ENCODE measurements at places on chromosomes 12 and 14. TPM values are rescaled to one million over a fixed set of nuclear protein-coding genes. Genes with fewer than 3 reads are reported as not detected.

DNA sequence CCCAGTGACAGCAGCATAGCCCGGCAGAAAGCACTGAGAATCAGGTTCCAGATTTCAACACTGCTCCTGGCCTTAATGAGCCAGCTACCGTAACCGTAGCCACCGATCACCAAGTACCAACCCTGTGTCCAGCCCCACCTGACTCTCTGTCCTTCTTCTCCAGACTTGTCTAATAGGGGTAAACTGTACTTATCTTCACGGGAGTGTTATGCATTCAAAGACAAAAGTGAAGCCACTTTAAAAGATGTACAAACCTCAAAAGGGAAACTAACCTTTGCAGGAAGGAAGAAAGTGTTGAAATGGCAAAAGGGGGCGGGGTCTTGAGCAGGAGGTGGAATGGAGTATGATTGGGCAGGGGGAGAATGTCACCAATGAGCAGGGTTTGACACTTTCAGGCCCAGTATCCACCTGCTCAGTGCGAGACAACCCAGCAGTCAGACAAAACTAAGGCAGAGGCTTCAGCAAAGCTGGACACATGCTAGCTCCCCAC is 226.1 kb downstream of the CHST11 start:
- DNase-seq, result no peak

GRCh38 chr12:65868133-65868705 is 43.9 kb downstream of the HMGA2 start:
- no peak for DNase-seq

The SLCO1A2 gene
- total RNA-seq, result not detected

GRCh38 chr14:72613231-72613974 is 280.5 kb downstream of the DPF3 start:
- DNase-seq, result no peak

The ACVRL1 gene
- 46.8 TPM for total RNA-seq

The BAG5 gene
- total RNA-seq, result 26.2 TPM

- DNase-seq, result no peak
These were observed 243.7 kb upstream of the FAR2 start for GRCh38 chr12:28905220-28905955.

The RFLNA gene
- total RNA-seq, result 8.8 TPM

GRCh38 chr14:97350415-97350814 is 553.2 kb downstream of the VRK1 start:
- DNase-seq, result no peak

- no peak for DNase-seq
These were observed 4.3 kb upstream of the FGD4 start for GRCh38 chr12:32395026-32395425.

GRCh38 chr12:110896559-110896958 is 23.8 kb downstream of the MYL2 start:
- no peak for DNase-seq

DNA sequence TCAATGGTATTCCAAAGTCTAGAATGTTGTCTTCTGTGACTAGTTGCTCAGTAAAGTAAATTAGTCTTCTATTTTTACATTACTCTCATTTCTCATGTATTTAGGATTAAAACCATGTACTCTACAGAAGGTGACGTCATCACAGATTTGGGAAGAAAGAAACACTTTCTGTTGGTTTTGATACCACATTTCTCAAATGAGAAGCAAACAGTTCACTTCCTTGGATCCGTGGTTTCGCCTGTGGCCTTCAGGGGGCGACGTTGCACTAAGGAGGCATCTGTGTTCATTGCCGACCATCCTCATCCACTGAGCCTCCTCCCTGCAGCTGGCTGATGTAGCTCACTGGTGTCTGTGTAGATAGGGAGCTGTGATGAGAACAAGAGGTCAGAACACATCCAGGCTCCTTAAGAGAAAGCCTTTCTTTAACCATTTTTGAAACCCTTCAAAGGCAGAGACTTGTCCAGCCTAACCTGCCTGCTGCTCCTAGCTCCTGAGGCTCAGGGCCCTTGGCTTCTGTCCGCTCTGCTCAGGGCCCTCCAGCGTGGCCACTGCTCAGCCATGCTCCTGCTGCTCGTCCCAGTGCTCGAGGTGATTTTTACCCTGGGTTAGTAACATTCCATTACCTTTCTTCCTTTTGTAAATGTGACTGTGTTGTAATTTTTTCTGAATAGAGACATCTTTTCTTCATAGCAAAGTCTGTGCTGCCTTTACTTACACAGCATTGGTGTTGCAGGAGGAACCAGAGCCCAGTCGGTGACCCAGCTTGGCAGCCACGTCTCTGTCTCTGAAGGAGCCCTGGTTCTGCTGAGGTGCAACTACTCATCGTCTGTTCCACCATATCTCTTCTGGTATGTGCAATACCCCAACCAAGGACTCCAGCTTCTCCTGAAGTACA is 220.6 kb upstream of the OR4E1 start:
- DNase-seq, result no peak

GRCh38 chr12:99277591-99278379 is 369.8 kb upstream of the GARIN6 start:
- no peak for DNase-seq

- DNase-seq, result peak; percentile 50
These were observed 113.7 kb upstream of the NCOR2 start for GRCh38 chr12:124680863-124681778.

DNA sequence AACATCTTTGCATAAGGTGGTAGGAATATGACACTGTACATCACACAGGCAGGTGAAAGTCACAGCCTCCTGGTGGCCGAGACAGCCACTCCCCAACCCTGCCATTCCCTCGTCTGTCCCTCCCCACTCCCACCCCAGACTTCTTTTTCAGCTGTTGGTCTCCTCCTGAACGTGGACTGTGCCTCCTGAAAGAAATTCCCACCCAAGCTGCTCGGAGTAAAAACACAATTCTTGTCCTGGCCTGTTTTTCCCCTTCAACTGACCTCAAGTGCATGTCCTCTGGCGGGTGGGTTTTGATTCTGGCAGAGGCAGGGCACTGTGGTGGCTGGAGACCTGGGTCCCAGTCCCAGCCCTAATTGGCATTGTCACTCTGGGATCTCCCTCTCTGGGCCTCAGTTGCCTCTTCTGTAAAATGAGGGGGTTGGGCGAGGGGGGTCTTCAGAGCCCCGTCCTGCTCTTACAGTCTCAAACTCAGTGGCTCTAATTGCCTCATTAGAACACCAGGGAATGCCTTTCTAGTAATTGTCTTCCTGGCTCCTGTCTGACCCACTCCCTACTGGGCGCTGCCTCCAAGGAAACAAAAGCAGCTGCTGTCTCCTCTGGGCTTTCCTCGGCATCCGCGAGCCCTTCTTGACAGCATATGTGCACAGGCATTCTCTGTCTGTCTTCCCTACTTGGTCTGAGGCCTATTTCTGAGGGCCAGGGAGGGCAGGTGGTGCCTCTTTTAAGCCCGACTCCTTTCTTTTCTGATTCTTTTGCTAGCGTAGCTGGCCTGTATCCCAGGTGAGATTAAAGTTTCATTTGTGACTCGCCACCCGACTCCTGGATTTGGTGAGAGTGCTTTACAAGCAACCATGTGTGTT is 186.6 kb upstream of the RMST start:
- DNase-seq, result no peak

- DNase-seq, result no peak
These were observed 47.0 kb upstream of the ERGIC2 start for GRCh38 chr12:29427964-29428363.

The OR6C2 gene
- not detected for total RNA-seq

The SLC25A47 gene
- total RNA-seq, result not detected

- DNase-seq, result no peak
These were observed 18.6 kb upstream of the GPATCH2L start for GRCh38 chr14:76133103-76133502.

The CCDC175 gene
- total RNA-seq, result not detected

The BBS10 gene
- 16.8 TPM for total RNA-seq

DNA sequence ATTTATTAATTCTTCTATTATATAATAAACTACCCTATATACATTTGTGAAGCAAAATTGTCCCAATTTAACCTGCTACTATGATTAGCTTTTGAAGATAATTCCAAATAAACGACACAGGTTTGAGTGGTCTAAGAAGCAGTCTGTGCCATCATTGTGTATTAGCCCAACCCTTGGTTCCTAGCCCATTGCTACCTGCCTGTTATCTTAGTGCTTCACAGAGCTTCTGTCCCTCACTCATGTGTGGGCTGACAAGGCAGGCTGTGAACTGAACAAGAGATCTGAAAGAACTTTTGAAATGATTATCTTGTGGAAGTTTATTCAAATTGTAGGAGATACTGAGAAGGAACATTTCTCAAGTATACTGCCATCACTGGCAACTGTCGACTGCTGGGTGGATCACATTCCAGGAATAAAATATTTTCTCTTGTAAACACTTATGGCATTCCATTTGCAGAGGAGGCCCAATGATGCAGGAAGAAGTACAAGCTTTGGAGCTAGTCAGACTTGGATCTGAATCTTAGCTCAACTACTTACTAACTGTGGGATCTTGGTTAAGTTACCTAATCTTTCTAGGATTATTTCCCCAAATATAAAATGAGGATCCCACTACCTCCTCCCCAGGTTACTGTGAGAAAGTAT is 7.8 kb upstream of the MTERF2 start:
- no peak for DNase-seq

DNA sequence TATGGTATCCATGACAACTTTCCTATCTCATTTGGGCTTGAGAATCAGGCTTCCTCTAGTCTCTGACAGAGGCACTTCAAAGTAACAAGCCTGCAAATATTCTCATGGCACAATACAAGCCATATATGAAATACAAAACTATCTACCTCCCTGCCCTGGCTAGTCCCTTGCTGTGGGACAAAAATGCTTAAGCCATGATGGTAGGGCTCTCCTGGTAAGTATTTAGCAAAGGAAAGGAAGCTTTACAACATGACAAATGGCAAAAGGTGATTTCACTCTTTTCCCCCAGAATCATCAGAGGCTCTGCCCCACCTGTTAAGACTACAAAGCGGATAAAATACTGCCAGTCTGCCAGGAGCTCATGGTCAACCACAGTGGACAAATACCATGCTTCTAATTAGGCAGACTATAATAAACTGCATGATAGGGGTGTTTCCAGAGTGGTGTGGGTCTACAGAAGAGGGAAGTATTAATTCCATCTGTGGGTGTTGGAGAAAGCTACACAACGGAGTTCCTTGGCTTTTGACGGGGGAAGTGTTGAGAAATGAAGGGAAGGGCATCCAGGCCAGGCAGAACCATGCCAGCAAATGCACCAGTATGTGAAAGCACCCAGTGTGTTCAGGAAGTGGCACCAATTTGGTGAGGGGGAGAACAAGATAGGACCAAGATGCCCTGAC is 92.9 kb downstream of the SPTSSA start:
- DNase-seq, result no peak

DNA sequence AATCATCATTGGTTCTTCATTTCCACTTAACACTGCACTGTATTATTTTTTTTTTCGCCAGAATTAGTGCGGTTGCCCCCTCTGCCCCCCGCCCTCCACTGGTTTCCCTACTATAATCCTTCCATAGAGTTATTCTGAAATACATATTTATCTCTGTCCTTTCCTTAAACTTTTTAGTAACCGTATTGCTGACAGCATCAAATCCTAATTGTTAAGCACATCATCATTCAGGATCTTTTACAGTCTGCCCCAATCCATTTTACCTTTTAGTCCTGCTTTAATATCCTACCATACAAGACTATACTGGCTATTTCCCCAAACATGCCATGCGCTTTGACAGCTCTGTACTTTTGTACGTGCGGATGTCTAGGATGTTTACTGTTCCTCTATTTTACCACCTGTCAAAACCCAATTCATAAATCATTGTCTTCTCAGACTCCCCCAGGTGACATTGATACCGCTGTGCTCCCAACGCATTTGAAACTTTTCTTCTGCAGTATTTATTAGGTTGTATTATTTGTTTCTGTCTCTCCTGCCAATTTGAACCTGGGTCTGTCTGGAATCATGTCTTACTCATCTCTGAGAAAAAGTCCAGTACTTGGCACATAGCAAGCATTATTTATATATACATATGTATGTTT is 1.0 kb downstream of the FGFR1OP2 start:
- no peak for DNase-seq

The PLBD1 gene
- total RNA-seq, result 18.1 TPM

- DNase-seq, result no peak
These were observed 418.8 kb downstream of the BCL11B start for GRCh38 chr14:98853063-98853729.

GRCh38 chr12:49131894-49132461 is 783 bp upstream of the TUBA1B start:
- peak; percentile 24 for DNase-seq

GRCh38 chr12:4214877-4215228 is 58.7 kb upstream of the CCND2 start:
- no peak for DNase-seq

DNA sequence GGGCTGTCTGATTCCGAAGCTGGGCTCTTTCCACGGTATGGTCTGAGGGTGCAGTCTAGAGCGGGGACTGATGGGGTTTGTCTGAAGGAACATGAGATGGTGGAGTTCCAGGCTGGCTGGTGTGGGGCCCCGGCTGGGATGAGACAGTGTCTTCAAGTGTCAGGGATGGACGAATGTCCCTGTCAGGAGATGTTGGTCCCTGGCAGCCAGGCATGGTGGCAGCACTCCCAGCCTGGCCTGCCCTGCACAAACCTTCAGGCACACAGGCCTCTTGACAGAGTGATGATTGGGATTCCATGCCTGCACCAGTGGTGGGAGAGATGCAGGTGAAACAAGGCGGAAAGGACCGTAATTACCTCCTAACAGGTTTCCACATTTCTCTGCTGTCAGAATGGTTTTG is 221.9 kb downstream of the CACNA1C start:
- no peak for DNase-seq

- peak; percentile 38 for DNase-seq
These were observed 4.9 kb upstream of the ANKLE2 start for GRCh38 chr12:132766380-132767085.

The ADCY4 gene
- total RNA-seq, result 9.6 TPM

Measured in skin of body (tissue), 3 donors.